ENCODE measurements at places on chromosomes 4 and X. TPM values are rescaled to one million over a fixed set of nuclear protein-coding genes. Genes with fewer than 3 reads are reported as not detected.

DNA sequence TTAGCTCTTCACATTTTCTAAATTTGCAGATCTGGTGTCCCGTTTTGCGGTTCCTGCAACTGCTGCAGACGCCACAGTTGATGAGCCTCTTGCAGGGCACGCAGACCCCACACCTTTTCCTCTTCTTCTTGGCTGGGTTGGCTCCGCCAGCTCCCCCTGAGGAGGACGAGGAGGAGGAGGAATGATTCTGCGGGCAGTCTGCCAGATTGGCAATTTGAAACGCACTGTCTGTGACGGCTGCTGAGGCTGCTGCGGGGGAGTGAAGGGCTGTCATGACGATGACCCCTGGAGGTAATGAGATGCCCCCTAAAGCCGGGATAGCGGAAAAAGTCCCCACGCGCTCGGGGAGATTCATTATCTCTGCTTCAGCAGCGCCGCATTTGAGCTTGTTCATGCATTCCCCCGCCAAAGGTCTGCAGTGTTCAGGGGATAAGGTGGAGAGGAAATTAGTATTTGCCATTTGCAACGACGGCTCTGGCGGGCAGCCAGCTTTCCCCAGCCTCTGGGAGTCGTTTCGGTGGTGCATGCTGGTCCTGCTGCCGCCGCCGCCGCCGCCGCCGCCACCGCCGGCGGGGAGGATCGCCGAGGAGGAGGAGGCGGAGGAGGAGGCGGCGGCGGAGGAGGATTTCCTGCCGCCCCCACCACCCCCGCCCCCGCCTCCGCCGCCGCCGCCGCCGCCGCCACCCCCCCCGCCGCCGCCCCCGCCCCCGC is 3.8 kb downstream of the CXXC4 start:
- H3K4me1 ChIP-seq = no peaks in the 10 kb centered on the region
- peak overlapping the region; percentile 63 for H3K4me3 ChIP-seq
- no peak overlapping the region for H3K27ac ChIP-seq
- no peaks in the 10 kb centered on the region for H3K36me3 ChIP-seq
- DNase-seq = peak; percentile 12
- no peaks in the 10 kb centered on the region for H3K27me3 ChIP-seq

- no peak overlapping the region for H3K4me3 ChIP-seq
- H3K36me3 ChIP-seq = no peaks in the 10 kb centered on the region
- no peaks in the 10 kb centered on the region for H3K4me1 ChIP-seq
- no peak overlapping the region for H3K27ac ChIP-seq
- DNase-seq = no peak
- no peaks in the 10 kb centered on the region for H3K27me3 ChIP-seq
These were observed 340.0 kb downstream of the DCAF12L2 start for GRCh38 chrX:125826080-125826479.

GRCh38 chr4:147093206-147093605 is 147.5 kb upstream of the TTC29 start:
- H3K27ac ChIP-seq = no peak overlapping the region
- H3K4me1 ChIP-seq = no peaks in the 10 kb centered on the region
- DNase-seq = no peak
- no peak overlapping the region for H3K4me3 ChIP-seq
- no peaks in the 10 kb centered on the region for H3K36me3 ChIP-seq

- H3K36me3 ChIP-seq = no peaks in the 10 kb centered on the region
- H3K4me1 ChIP-seq = no peaks in the 10 kb centered on the region
- H3K27me3 ChIP-seq = no peaks in the 10 kb centered on the region
- no peak for DNase-seq
- H3K4me3 ChIP-seq = no peak overlapping the region
These were observed 351.4 kb upstream of the SMIM31 start for GRCh38 chr4:164402554-164402953.

- H3K4me1 ChIP-seq = no peaks in the 10 kb centered on the region
- no peak overlapping the region for H3K27ac ChIP-seq
- no peaks in the 10 kb centered on the region for H3K36me3 ChIP-seq
- no peak overlapping the region for H3K4me3 ChIP-seq
- no peaks in the 10 kb centered on the region for H3K27me3 ChIP-seq
These were observed 108.3 kb upstream of the RPS6KA3 start for GRCh38 chrX:20374900-20375438.

- H3K4me1 ChIP-seq = no peaks in the 10 kb centered on the region
- no peak for DNase-seq
- H3K27me3 ChIP-seq = no peaks in the 10 kb centered on the region
These were observed 9.2 kb downstream of the APBB2 start for GRCh38 chr4:41205130-41205529.

GRCh38 chrX:20112022-20112774 is 4.5 kb downstream of the MAP7D2 start:
- no peak for DNase-seq
- H3K36me3 ChIP-seq = no peaks in the 10 kb centered on the region
- no peak overlapping the region for H3K27ac ChIP-seq
- H3K4me1 ChIP-seq = no peaks in the 10 kb centered on the region
- peaks cover 2% of the 10 kb centered on the region for H3K27me3 ChIP-seq

- no peaks in the 10 kb centered on the region for H3K27me3 ChIP-seq
- peak; percentile 59 for DNase-seq
- no peak overlapping the region for H3K4me3 ChIP-seq
- H3K36me3 ChIP-seq = no peaks in the 10 kb centered on the region
- H3K4me1 ChIP-seq = no peaks in the 10 kb centered on the region
These were observed 14.9 kb upstream of the LOC101059915 start for GRCh38 chrX:71652405-71652804.

DNA sequence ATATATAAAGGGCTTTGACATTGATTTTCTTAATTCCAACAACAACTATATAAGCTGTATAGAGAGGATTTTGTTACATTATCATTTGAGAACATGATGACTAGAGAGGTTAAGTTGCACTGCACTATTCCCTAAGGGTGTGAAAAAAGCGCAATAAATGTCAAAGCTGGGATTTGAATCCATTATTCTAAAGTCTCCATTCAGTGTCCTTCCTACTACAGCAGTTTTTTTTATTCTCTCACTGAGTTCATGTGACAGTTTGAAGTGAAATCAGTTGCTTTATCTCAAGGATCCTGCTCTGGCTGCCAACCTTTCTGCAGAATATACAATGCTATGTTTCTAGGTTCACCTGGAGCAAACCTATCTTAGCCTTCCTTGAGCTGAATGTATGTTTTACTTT is 177.5 kb downstream of the ANKRD50 start:
- no peaks in the 10 kb centered on the region for H3K36me3 ChIP-seq
- no peaks in the 10 kb centered on the region for H3K4me1 ChIP-seq
- no peak overlapping the region for H3K4me3 ChIP-seq
- no peak overlapping the region for H3K27ac ChIP-seq
- no peaks in the 10 kb centered on the region for H3K27me3 ChIP-seq

DNA sequence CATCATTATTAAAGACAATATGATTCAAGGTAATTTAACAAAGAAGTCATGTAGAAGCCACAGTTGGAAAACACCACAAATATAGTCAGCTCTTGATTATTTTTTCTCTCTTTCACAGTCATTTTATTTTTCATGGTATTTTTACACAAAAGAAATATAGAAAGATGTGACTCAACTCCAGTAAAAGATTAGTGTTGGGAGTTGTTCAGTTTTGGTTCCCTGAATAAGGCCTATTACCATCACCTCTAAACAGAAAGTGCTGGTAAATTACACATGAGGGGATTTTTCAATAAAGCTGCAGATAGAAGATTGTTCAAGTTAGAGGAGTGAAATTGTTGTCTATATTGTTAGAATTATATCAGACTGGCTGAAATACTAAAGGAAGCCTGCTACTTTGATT is 107.0 kb downstream of the DDIT4L start:
- no peak for DNase-seq
- no peak overlapping the region for H3K4me3 ChIP-seq
- H3K27ac ChIP-seq = no peak overlapping the region
- no peaks in the 10 kb centered on the region for H3K36me3 ChIP-seq

DNA sequence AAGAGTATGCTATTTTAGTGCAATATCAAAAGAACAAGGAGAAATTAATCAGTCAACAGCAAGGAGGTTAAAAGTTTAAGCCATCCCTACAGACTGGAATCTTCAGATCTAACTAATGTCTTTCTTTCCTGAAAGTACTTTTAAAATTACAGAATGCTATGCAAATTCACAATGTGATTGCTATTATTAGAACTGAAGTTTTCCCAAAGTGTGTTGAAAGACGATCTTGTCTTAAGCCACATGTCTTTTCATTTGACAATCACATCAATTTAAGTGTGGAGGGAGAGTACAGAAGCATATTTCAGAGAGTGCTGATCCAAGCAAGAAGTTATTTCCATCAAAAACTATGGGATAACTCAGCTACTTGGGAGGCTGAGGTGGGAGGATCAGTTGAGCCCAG is 64.7 kb upstream of the TNIP3 start:
- DNase-seq = no peak
- H3K4me3 ChIP-seq = no peak overlapping the region
- no peak overlapping the region for H3K27ac ChIP-seq
- no peaks in the 10 kb centered on the region for H3K27me3 ChIP-seq

- H3K4me1 ChIP-seq = no peaks in the 10 kb centered on the region
- no peak overlapping the region for H3K4me3 ChIP-seq
- no peak overlapping the region for H3K27ac ChIP-seq
- H3K27me3 ChIP-seq = no peaks in the 10 kb centered on the region
These were observed 26.0 kb downstream of the PARM1 start for GRCh38 chr4:74958881-74959280.

DNA sequence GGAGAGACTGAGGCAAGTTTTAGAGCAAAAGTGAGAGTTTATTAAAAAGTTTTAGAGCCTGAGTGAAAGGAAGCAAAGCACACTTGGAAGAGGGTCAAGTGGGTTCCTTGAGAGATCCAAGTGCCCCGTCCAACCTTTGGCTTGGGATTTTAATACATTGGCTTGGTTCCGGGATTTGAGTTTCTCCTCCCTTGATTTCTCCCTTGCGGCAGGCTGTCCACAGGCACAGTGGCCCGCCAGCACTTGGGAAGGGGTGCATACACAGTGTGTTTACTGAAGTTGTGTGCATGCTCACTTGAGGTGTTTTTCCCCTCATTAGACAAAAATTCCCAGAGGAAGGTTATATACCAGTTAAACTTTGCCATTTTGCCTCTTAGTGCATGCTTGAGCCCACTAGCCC is 333.5 kb downstream of the PCDH18 start:
- no peak overlapping the region for H3K4me3 ChIP-seq
- no peak overlapping the region for H3K27ac ChIP-seq
- no peaks in the 10 kb centered on the region for H3K4me1 ChIP-seq
- H3K27me3 ChIP-seq = no peaks in the 10 kb centered on the region

- H3K36me3 ChIP-seq = no peaks in the 10 kb centered on the region
- no peak for DNase-seq
- H3K4me1 ChIP-seq = no peaks in the 10 kb centered on the region
- no peaks in the 10 kb centered on the region for H3K27me3 ChIP-seq
These were observed 12.1 kb upstream of the PRKG2 start for GRCh38 chr4:81227138-81227537.

DNA sequence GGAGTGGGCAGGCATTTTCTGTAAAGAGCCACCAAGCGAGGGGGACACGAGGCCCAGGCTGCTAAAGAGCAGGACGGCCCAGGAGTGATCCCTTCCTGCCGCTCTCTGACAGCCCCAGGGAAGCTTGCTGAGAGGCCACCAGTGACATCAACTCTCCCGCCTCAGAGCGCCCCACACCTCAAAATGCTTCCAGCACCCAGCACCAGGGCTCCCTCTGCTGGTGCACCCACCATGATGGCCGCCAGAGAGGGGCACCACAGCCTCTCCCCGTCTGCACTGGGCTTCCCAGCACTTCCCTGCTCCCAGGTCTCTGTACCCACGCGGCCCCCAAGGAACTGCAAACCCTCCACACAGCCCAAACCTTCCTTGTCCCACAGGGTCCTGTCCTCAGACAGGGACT is 40.4 kb downstream of the GAK start:
- no peak for DNase-seq
- peaks cover 6% of the 10 kb centered on the region for H3K36me3 ChIP-seq
- no peaks in the 10 kb centered on the region for H3K4me1 ChIP-seq
- H3K27me3 ChIP-seq = no peaks in the 10 kb centered on the region
- no peak overlapping the region for H3K27ac ChIP-seq
- no peak overlapping the region for H3K4me3 ChIP-seq

- no peak overlapping the region for H3K4me3 ChIP-seq
- no peaks in the 10 kb centered on the region for H3K36me3 ChIP-seq
- no peak overlapping the region for H3K27ac ChIP-seq
- H3K4me1 ChIP-seq = no peaks in the 10 kb centered on the region
- no peak for DNase-seq
These were observed 78.7 kb downstream of the PRKG2 start for GRCh38 chr4:81136161-81136905.

GRCh38 chr4:100369871-100370270 is 148.0 kb downstream of the EMCN start:
- no peaks in the 10 kb centered on the region for H3K4me1 ChIP-seq
- DNase-seq = no peak
- H3K27ac ChIP-seq = no peak overlapping the region
- no peaks in the 10 kb centered on the region for H3K36me3 ChIP-seq

- DNase-seq = no peak
- no peak overlapping the region for H3K4me3 ChIP-seq
- no peaks in the 10 kb centered on the region for H3K36me3 ChIP-seq
- no peaks in the 10 kb centered on the region for H3K27me3 ChIP-seq
These were observed 290.2 kb downstream of the USP46 start for GRCh38 chr4:52368895-52369294.

DNA sequence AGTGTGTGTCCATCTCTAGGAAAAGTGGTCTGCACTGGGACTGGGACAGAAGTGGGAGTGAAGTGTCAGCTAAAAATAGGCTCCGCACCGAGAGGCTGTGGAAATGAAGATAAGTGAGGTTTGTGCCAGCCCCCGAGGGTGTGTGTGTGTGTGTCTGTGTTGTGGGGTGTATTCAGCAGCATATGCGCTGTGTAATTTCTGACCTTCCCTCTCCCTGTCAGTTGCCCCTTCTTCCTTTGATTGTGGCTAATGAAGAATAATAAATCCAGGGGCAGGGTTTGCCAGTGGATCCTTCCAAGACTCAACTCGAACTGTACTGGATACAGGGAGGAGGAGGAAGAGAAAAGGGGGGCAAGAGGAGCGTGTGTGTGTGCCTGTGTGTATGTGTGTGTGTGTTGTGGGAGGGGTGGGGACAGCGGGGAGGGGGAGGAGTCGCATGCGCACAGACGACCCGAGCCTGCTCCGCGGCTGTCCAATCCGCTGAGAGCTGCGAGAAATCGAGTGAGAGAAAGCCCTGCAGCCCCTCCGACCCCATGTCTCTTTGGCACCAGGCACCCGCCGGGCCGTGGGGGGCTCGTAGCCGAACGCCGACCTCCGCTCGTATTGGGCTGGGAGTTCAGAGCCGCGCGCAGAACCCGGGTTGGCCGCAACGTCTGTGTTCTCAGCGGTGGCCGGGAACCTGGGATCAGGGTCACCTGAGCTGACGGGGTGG is 916 bp upstream of the POU4F2 start:
- no peaks in the 10 kb centered on the region for H3K36me3 ChIP-seq
- no peak overlapping the region for H3K27ac ChIP-seq
- H3K27me3 ChIP-seq = peaks cover 33% of the 10 kb centered on the region
- H3K4me3 ChIP-seq = no peak overlapping the region
- no peaks in the 10 kb centered on the region for H3K4me1 ChIP-seq

The AWAT2 gene
- total RNA-seq = not detected

The DTHD1 gene
- not detected for total RNA-seq

The CXorf49 gene
- not detected for total RNA-seq

The NXF2 gene
- total RNA-seq = not detected

The PPP1R3F gene
- total RNA-seq = 8.9 TPM

The AREG gene
- not detected for total RNA-seq

The GLUD2 gene
- total RNA-seq = not detected

The AMTN gene
- not detected for total RNA-seq

The GC gene
- not detected for total RNA-seq

The ADGRG4 gene
- total RNA-seq = not detected

The HTN1 gene
- not detected for total RNA-seq

The GPAT3 gene
- 4.4 TPM for total RNA-seq

The SPP1 gene
- total RNA-seq = 2.3 TPM

The COX7B2 gene
- total RNA-seq = not detected

Measured in naive thymus-derived CD4-positive, alpha-beta T cell (primary cell).